ENCODE measurements at places on chromosomes 2 and 18. TPM values are rescaled to one million over a fixed set of nuclear protein-coding genes. Genes with fewer than 3 reads are reported as not detected.

GRCh38 chr2:44136252-44136651 lies 32.4 kb upstream of the PPM1B start:
- DNase-seq, result no peak

DNA sequence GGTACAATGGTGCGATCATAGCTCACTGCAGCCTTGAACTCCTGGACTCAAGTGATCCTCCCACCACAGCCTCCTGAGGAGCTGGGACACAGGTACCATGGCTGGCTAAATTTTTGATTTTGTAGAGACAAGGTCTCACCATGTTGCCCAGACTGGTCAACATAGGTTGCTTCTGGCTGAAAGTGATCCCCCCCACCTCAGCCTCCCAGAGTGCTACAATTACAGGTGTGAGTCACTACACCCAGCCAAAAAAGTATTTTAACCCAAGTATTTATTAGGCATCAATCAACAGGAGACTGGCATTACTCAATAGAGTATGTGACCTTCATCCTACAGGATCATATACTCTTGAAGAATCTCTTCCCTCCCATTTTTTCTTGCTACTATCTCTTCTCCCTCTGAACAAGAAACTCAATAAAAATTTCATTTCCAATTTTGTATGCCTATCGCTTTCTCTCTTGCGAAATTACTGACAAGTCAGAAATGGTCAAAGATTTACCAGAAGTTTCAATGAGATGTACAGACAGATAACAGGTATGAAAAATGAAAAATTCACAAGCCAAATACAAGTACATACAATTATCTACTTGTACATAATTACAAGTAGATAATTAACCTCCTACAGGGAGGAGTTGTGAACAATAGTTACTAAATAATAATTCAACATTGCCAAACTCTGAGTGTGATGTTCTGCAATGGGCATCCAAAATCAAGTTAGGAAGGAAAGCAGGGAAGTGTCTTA lies 34.9 kb upstream of the CCNT2 start:
- no peak for DNase-seq

DNA sequence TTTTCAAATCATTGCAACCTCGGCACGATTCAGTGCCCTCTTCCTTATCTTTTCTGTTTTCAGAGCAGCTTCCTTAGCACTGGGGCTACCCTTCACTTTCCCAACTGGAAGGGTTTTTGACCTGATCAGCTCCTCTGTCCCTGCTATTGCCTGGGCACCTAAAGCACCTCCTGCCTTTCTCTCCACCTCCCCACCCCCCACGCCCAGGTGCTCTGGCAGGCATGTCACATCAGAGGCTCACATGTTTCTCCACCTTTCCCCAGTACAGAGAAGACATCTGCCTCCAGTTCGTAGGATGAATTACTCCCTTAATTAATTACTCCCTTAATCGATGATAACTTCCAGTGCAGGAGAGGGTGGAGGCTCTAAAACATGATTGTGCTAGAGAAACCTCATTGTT lies 88.7 kb upstream of the LCLAT1 start:
- no peak for DNase-seq

DNA sequence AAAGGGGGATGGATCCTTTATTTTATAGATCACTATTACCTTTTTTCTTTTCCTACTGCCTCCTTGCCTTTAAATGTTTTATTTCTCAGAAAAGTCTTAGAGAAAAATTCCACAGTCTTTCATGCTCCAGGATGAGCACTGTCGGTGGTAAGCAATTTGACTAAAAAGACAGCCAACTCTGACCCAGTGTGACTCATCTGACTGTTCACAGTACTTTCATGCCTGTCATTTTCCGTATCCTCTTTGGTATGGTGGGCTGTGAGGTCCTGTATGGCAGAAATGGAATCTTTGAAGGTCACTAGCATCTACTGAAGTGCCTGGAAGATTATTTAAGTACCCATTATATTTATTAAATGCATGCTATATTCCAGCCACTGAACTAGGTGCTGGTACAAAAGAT lies 2.1 kb upstream of the RFTN2 start:
- DNase-seq, result no peak

- DNase-seq, result no peak
These were observed 2.0 kb upstream of the SMYD5 start for GRCh38 chr2:73212098-73212447.

- no peak for DNase-seq
These were observed 11.4 kb upstream of the TRAPPC8 start for GRCh38 chr18:31954349-31954748.

DNA sequence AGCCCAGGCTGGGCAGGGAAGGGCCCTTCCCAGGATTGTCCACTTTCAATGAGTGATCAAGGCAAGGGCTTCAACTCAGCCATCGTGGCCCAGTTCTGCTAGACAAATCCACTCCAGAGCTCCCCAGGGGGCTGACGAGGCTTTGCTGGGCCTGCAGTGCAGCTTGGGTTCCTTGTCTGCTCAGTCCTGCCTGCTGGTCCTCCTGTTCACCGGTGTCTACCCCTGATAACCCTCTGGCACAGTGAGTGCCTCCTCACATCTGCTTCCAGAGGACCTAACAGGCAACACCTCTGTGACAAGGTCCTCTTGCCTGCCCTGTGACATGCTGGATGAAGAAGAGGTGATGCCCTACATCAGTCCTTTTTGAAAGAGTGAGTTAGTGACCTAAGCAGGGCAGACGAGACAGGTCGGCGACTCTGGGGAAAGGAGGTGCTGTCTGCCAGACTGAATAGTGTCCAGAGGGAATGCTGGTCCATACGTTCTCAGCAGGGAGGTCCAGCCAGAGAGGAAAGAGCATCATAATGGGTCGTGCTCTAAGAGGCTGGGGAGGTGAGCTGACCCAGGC lies 20.9 kb upstream of the KCNF1 start:
- DNase-seq, result no peak

- DNase-seq, result no peak
These were observed 273.9 kb downstream of the MBD2 start for GRCh38 chr18:53950545-53950944.

GRCh38 chr2:52238782-52239181 lies 1206.8 kb upstream of the NRXN1 start:
- DNase-seq, result no peak

Gene PLCL1
- total RNA-seq, result 0.35 TPM

GRCh38 chr2:33375054-33375453 lies 101.4 kb upstream of the RASGRP3 start:
- DNase-seq, result no peak

Gene CXCR2
- total RNA-seq, result 15.5 TPM

DNA sequence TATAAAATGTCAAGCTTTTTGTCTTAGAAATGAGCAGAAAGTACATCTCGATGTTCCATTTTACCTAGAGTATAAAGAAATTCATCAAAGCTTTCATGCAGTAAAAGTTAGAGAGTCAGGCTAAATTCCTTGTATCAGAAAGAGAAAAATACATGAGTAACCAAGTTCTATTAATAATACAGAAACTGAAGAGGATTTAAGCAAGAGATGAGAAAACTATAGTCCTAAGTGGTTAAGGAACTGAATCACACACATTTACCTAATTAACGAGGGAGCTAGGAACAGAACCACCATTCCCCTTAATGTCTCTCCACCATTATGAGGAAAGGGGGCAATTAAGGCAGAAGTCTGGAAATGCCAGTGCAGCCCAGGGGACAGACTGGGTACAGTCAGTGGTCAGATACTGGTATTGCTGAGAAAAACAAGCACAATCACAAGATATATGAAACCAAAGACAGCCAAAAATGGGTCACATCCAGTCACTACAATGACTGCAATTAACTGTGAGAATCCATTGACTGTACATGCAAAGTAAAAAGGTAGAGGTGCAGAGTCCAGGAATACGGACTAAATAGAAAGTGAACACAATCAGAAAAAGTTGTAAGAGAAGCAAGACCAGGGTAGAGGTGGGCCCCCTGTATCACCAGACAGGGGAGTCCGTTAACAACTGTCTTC lies 23.9 kb downstream of the MAP4K3 start:
- no peak for DNase-seq

Gene OTOF
- total RNA-seq, result 0.56 TPM

Gene MAPRE2
- total RNA-seq, result 1.5 TPM

- DNase-seq, result no peak
These were observed 105.8 kb upstream of the COL5A2 start for GRCh38 chr2:189285349-189285748.

DNA sequence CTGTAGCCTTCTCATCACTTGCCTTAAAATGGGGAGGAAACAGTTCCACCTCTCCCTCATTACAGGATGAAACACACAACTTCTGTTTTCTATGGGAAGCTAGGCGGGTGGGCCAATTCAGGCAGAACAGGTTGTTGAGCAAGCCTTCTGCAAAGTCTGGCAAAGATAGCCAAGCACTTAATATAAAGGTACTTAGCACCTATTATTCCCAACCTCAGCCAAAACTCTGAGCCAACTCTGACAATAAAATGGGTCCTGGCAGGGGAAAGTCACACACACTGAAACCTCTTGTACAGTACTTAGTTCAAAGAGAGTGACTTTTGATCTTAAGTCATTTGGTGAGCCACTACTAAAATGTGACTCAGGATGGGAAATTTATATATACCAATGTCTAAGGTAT lies 15.8 kb upstream of the SOCS6 start:
- DNase-seq, result no peak

DNA sequence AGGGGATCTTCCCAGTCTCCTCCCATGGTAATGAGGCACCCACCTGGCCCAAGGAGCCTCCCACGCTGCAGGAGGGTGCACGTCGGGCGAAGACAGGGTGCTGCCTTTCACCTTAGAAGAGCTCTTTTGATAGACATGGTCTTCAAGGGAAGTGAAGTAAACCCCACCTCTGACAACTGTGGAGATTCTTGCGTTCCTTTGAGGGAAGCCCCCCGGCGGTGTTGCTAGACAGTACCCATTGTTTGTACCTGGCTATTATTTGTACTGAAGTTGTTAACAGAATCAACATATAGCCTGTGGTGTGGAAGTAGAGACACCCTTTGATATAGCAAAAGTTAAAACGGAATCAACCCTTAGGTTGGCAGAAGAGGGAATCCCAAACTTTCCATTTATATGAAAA lies 648.0 kb downstream of the GALR1 start:
- DNase-seq, result no peak

- no peak for DNase-seq
These were observed 225.0 kb upstream of the NT5C1B start for GRCh38 chr2:18814387-18814786.

Gene MBD2
- 38.2 TPM for total RNA-seq

DNA sequence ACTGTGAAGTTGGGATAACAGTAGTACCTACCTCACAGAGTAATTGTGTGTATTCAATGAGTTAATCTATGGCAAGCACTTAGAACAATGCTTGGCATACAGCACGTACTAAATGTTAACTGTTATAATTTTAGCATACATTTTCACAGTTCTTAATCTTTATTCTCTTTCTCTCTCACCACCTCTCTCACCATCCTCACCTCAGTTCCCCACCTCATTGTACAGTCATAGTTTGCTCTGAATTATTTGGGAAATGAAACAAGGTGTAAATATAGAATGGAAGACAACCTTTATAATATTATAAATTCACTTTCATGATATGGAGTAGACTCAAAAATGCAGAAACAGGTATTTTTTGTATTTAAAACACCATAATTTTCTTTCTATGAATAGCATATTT lies 40.0 kb upstream of the DNAH7 start:
- DNase-seq, result no peak

Gene TLX2
- total RNA-seq, result not detected

Gene SLC9A2
- 0.47 TPM for total RNA-seq

DNA sequence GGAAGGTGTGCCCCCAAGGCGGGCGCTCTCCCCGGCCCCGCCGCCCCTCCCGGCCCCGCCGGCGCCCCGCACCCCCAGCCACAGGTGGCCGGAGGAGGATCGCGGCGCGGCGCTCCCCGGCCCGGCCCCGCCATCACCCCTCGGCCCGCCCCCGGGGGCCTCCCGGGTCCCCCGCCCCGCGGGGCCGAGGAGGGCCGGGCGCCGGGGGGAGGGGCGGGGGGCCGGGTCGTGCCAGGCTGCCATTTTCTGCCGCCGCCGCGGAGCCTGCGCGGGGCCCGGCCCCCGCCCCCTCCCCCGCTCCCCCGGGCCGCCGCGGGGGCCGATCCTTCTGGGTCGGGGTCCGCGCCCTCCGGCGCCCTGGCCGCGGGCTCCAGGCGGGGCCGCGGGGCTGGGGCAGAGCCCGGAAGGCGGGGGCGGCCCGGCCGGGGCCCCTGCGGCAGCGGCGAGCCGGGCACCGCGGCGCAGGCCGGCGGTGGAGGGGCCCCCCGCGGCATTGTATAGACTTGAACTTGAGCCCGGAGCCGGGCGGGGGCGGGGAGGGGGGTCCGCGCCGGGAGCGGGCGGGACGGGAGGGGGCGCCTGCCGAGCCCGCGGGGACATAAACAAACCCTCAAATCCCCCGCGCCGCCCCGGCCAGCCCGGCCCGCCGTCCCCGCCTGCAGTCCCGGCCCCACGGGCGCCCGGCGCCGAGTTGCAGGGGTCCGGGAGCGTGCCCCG lies 556 bp downstream of the DNMT3A start:
- no peak for DNase-seq

DNA sequence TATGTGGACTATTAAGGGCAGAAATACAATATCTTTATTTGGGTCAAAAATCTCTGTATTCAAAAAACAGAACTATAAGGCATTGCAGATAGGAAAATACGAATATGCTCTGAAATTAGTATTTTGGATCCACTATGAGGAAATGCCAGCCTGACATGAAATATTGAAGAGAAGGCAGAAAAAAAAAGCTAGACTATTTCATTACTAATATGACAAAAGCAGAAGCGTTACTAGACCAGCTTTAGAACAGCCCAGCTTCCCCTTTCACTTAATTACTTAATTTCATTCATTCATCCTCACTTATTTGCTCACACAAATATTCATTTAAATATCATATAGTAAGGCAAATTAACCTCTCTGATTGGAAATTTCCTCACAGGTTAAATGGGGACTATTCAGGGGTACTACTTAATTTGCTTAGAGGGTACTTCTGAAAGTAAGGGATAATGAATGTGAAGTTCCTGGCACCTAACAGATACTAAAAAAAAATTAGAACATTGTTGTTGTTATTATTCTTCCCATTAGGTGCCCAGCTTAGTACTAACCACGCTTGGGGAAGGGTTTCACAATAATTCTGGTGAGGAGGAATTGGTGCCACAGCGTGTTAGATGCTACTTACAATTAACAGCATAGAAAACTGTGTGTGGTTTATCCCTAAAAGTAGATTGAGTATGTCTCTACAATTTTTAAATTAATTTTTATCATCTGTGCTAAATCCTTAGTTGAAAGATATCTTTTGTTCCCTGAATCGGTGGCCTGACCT lies 71.1 kb upstream of the CTLA4 start:
- DNase-seq, result no peak

Gene NBAS
- 32.0 TPM for total RNA-seq

DNA sequence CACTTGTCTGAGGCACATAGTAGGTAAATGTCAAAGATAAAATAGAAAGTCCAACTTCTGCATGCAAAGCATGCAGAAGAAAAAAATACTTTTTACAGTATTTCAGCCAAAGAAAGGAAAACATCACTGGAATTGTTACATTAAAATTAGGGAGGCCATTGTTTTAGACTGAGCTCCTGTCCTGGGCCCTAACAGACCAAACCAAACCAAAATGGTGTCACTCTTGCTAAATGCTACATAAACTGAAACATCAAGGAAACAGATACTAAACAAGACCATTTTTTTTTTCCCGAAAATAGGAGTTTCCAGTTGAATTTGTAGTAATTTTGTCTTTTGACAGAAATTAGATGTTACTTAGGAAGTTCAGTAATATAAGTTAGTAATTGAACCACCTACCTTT lies 508.8 kb downstream of the DSC3 start:
- DNase-seq, result no peak
